ENCODE measurements at places on chromosomes 4 and X.

DNA sequence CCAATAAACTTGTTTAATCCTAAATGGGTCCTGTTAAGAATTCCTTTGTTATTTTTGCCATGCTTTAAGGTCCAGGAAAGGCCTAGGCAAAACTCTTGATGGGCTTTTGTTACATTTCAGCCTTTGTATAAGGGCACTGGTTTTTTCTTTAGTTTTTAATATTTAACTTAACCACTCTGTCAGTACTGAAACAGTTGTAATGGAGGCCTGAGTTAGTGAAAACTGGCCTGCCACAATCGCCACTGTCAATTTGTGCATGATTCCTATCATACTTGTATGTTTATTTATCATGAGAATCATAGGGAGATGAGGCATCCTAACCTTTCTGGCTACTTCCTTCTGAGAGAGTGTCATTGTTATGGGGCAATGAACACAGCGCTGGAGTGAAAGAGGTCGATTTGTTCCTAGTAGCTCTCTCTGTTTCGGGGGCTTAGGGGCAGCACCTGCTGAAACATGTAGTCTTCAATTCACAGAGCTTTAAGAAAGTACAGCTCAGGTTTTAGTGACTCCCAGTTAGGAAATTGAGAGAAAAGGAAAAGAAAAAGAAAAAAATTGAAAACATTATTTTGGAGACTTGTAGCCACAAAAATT lies 393.8 kb upstream of the FSTL5 start:
- DNase-seq = no peak

GRCh38 chr4:138087066-138087719 lies 155.0 kb downstream of the SLC7A11 start:
- no peak for DNase-seq

- peak; percentile 65 for DNase-seq
Measured at GRCh38 chr4:6201580-6202091, 1.3 kb upstream of the JAKMIP1 start.

- DNase-seq = no peak
Measured at GRCh38 chr4:73230865-73231517, 27.6 kb downstream of the ANKRD17 start.

DNA sequence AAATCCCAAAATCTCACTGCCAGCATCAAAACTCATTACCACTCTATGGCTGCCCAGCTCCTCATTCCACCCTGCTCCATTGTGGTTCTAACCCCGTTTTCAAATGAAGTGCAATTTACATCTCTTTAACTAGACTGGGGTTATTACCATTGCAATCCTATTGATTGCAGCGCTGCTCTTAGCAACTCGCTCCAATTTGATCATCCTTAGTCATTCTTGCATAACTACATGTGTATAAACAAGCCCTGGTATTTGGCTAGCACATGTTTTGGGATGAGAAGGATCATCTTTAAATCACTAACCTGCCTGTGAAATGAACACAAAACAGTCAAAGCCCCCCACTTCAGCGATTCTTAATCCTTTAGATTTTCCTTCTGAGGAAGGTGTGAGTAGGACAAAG lies 340.1 kb upstream of the PPARGC1A start:
- DNase-seq = no peak

DNA sequence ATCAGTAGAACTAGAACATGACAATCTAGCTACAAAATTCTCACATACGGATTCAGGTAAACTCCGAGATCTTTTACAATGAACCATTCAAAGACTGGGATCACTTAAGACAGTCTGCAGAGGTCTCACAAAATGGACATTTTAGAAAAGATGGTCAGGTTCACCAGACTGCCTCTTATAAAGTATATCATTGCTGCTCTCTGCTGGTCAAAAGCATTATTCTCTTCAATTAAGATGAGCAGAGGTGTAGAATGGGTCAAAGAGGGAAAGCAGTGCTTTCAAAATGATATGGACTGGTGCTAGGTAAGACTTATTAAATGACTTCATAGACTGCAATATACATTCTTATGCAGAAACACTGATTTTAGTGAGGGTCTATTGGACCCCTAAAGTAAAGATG lies 434.7 kb downstream of the PACRGL start:
- DNase-seq = peak; percentile 88

GRCh38 chrX:71541210-71542022 lies 8.5 kb downstream of the OGT start:
- peak; percentile 21 for DNase-seq

- DNase-seq = no peak
Measured at GRCh38 chrX:148572337-148572736, 71.9 kb downstream of the AFF2 start.

DNA sequence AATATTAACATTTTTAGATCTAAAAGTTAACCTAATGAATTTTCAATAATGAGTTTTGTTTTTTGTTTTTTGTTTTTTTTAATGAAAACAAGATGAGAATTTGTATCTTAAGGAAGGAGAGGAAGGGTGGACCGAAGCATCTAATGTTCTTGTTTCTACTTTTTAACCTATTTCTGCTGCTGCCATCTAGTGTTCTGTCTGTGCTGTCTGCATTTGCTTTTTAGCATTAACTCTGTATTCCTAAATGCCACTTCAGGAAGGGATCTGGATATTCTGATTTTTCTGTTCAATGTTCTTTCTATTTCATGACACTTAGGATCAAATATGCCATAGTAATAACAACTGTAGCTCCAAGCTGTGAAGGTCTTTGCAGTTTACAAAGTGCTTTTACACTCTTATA lies 161.7 kb downstream of the BRWD3 start:
- DNase-seq = peak; percentile 49

Measured in DMS53 (cell line).